ENCODE measurements at places on chromosomes 3 and 15.
A peak's percentile ranks its signal among the peaks of the same experiment; 100 is the strongest.

GRCh38 chr3:158709666-158710083 is 22.6 kb downstream of the RARRES1 start:
- DNase-seq = no peak

DNA sequence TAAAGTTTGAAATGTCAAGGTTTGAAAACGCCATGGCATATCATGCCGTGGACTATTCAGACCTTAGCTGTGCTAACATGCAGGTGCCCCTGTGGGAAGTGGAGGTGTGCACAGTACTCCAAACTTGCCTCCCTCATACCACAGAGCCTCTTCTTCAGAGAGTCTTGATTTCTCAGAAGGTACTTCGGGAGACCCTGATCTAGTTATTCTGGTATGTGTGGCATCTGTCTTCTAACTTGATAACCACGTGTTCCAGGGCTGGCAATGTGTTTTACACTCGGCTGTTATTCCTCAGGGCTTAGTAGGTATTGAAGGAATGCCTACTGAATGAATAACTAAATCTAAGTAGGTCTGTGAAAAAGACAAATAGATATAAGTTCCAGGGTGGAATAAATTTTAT is 309.9 kb downstream of the CLSTN2 start:
- DNase-seq = no peak

DNA sequence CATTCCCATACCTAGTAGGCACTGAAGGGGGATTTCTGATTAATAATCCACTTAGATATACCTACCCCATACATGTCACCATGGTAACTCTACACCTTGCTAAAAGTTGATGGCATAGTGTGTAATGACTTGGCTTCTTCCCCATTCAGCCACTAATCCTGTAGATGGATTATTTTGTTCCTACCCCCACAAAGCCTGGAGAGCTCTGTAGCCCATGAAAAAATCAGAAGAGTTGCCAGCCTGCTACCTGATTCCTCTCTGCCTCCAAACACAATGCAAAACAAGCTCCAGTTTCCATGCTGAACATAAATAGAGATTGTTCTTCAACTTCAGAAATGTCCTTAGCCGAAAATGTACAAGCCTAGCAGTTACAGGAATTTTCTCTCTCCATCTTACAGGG is 98.9 kb upstream of the PFN2 start:
- no peak for DNase-seq

DNA sequence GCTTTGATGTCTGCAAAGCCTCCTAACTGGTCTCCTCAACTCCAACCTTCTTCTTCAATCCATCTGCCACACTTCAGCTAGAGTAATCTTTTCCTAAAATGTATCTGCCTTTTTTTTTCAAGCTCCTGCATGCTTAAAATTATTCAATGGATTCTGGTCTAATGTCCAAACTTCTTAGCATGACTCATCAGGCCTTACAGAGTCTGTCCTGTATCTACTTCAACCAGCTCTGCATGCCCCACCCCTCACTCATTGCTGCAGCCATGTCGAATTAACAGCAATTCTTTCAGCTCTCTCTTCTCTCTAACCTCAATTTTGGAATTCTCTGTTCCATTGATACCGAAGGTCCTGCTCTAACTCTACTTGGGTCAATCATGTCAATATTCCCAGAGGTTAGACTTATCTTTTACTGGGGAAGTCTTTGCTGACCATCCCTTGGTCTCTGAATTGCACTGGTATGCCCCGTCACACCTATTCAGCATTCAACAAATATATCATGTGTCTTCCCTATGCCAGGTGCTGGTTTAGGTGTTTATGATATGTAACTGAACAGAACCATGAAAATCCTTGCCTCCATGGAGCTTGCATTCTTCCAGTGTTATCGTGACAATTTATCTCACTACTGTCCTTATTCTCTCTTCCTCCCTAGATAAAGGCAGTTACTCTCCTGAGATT is 88.5 kb upstream of the NANOGP8 start:
- DNase-seq = no peak

GRCh38 chr3:24886501-24886900 is 391.9 kb upstream of the THRB start:
- DNase-seq = no peak

DNA sequence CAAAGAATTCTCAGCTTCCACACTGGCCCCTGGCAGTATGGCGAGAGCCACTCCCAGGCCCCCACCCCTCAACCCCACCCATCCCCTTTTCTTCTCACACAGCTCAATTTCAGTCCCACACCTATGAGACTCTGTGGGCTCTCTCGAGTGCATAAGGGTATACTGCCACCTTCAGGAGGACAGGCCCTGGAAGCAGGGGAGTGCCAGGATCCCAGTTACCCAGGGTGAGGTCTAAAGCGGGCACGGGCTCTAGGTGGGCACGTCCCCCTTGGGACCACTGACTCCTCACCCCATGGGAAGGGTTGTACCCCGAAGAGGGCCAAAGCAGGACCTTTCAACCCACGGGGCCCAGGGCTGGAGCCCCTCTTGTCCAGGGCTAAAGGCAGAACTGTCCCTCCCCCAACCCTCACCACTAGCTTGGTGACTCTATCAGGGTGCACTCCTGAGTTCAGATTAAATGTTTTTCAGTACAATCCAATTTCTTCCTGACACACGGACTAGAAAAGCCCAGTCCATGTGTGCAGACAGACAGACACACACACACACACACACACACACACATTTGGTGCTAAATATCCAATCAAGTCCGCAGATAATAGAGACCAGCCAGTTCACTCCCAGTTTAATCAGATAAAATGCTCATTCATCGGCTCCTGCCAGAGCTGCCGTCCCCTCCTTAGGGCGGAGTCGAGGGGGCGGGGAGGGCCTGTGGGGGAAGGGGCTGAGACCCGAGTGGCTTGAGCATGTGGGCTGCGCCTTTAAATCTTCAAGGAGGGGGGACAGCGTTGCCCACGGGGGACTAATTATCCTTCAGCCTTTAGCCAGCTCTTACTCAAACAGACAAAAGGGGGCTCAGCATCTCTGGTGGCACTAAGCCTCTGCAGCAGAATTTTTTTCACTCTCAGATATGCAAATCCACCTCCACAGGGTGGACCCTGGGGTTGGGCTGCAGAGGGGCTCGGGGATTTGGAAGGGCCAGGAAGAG is 59.3 kb downstream of the CYP11A1 start:
- DNase-seq = peak; percentile 51
